SIG-M5 (cell line): ENCODE measurements at places on chromosomes 5 and 9.

DNA sequence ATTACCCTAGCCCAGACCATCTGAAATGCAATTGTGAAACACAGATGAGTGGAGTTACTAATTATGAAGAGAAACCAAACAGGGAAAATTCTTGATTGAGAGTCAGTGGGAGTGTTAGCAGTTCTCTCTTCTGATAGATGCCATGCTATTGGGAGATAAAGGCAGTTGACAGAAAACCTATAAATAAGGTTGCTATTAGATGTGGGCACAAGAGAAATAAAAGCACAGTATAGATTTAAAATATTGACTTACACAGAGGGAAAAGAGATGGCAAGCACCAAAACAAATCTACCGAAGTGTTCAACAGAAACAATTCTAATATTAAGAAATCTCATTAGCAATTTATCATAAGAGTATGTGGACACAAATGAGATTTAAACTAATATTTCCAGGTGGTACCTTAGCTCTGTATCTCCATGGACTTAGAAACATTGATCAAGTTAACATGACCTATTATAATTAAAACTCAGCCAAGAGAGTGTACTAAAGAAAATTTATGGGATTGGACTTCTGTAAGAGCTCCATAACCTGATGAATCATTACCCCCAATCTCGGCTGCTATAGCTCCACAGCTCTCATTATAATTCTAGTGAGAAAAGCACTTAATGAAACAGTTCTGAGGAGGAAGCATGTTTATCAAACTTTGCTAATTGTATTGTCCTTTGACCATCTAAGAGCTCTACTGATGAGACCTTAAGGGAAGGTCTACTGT lies 665.0 kb upstream of the RIOK2 start:
- no peak for DNase-seq

DNA sequence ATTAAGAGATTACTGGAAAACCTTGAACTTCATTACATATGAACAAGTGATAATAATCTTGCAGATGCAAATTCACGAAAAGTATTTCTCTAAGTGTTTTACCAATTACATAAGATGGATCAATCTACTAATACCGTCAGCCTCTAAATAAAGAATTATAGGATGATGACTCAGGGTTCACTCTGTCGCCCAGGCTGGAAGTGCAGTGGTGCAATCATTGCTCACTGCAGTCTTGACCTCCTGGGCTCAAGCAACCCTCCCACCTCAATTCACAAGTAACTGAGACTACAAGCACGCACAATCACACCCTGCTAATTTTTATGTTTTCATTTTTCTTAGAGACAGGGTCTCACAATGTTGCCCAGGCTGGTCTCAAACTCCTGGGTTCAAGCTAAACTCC lies 56.1 kb downstream of the CHD1 start:
- peak; percentile 16 for DNase-seq

- no peak for DNase-seq
Observed at GRCh38 chr5:135030123-135030955, 3.7 kb downstream of the PITX1 start.

DNA sequence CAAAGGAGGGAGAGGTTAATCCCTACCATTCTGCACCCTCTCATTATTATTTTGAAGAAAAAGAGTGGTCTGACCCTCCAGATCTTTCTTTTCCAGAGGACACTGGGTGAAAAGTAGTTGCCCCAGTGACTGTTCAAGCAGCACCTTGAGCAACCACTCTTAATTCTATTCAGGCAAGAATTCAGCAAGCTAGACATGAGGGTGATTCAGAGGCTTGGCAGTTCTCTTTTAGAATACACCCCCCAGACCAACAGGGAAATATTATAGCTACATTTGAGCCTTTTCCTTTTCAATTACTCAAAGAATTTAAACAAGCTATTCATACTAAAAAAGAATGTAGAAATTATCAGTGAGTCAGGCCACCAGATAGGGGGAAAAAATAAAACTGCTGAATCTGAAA lies 178.3 kb downstream of the MRPS30 start:
- no peak for DNase-seq

DNA sequence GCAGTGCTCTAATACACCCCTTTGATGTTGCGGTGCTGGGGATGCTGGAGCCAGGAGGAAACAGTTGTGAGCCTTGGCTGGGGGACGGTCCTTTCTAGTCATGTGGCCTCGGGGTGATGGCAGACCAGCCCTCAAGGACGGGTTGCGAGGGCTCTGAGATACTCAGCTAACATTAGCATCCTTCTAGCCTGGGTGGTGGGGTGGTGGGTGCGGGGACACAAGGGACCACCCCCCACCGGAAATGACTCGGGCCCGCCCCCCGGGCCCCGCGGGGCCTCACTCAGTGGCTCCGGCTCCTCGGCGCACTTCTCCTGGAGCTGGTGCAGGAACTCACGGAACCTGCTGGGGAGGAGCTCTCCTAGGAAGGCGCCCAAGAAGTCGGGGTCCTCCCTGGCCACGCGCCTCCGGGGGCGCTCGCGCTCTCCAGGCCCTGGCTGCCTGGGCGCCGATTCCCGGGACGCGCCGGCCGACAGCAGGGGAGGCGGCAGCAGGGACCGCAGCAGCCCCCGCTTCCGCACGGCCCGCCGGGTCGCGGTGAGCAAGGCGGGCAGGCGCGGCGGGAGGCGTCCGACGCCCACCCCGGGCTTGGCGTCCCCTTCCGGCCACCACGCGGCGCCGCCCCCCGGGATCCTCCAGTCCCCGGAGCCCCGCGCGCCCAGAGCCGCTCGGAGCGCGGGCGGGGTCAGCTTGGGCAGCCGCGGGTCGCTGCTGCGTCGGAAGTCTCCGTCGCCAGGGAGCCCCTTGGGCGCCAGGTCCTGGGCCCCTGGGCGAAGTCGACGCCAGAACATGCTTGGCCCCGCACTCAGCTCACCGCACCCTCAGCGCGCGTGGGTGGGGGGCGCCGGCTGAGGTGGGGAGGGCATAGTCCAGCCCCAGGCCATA lies 873 bp downstream of the C9orf50 start:
- no peak for DNase-seq

DNA sequence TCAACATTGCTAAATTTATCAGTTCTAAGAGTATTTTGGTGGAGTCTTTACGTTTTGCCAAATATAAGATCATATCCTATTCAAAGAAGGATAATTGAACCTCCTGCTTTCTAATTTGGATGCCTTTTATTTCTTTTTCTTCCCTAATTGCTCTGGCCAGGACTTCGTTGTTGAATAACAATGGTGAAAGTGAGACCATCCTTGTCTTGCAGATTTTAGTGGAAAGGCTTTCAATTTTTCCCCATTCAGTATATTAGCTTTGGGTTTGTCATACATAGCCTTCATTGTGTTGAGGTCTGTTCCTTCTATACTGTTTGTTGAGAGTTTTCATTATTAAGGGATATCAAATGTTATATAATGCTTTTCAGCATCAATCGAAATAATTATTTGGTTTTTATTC lies 1974.2 kb upstream of the ACO1 start:
- no peak for DNase-seq

DNA sequence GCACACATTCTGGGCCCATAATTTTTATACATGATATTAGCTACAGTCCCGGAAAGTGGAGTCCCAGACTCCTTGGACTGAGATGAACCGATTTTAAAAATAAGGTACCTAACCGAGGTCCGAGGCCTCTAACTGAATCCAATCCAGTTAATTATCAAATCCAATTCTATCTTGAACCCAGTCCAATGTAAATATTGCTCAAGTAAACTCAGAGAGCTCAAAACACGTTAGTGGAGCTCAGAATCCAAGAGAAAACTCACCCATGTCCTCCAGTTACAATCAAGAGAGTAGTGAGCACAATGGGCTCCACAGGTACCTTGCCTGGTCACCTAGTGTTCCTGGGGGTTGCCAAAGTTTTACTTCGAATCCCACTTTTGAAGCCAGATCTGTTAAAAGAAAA lies 37.9 kb upstream of the DIRAS2 start:
- DNase-seq, result no peak

DNA sequence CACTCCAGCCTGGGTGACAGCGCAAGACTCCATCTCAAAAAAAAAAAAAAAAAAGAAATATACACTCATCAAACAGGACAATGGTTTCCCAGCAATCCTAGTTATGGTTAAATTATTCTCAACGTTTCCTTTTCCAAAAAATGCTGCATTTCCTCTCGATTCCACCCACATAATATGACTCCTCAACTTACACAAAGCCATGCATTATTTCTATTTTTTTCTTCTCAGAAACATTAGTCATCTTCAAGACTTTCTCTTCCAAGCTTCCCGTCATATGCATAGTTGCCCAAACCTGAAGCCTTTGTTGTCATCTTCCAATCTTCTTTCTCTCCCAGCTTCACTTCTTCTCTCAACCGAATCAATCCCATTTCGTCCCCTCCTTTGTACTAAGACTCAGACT lies 61.4 kb upstream of the RANBP6 start:
- no peak for DNase-seq

DNA sequence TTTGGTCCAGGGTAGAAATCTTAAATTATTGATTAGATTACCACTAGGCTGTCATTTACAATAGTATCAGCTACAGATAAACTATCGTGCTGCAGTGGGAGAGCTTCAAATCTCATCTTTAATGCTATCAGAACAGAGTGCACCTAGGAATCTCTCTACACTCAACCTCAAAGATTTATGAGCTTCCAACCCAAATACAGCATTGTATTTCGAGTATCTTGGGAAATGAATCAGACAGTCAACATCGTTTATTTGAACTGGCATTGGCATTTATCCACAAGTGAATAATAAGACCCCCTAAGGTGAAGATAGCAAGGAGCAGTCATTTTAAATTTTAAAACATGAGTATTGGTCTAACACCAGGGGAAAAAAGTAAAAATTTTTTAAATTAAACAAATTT lies 1203.2 kb downstream of the CDH12 start:
- no peak for DNase-seq

DNA sequence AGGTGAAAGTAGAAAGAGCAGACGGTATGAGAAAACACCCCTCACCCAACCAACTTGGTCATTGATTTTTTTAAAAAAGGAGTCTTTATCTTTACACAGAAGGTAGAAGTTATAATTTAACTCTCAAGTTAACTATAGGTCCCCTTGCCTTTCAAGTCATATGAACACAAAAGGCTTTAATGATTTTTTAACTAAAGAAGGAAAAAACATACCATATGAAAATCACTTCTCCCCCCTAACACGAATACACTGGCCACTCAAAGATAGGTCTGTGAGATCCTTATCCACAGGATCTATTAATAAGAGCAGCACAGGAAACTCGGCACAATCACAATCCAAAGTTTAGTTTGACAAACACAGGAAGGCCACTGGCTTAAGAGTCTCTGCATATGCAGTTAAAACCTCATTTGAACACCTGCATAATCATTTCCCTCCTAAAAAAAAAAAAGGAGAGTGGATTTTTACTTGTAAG lies 138.0 kb downstream of the ENC1 start:
- no peak for DNase-seq

- DNase-seq, result no peak
Observed at GRCh38 chr5:157212307-157212706, 31.7 kb downstream of the ITK start.

DNA sequence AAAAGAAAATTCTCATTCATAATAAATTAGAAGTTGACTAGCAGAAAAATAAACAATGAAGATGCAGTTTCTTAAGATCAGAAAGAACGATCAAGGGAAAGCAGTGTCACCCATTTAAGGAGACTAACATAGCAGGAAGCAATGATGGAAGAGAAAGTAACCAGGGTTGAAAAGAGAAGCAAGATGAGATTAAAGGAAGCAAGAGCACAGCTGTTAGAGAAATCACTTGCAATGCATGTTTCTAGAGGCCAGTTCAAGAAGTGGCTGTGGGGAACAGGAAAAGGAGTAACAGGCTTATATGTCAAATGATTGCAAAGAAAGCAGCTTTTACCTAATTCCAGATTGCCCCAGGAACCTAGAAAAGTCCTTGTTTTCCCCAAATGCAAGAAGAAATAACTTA lies 46.8 kb upstream of the SLC1A1 start:
- DNase-seq, result no peak

- no peak for DNase-seq
Observed at GRCh38 chr9:126439402-126439765, 112.8 kb downstream of the MVB12B start.

- DNase-seq, result no peak
Observed at GRCh38 chr5:14165375-14166106, 22.4 kb downstream of the TRIO start.

- no peak for DNase-seq
Observed at GRCh38 chr9:91258451-91258850, 103.3 kb downstream of the AUH start.

- DNase-seq, result no peak
Observed at GRCh38 chr5:109694451-109694891, 4.7 kb downstream of the MAN2A1 start.

DNA sequence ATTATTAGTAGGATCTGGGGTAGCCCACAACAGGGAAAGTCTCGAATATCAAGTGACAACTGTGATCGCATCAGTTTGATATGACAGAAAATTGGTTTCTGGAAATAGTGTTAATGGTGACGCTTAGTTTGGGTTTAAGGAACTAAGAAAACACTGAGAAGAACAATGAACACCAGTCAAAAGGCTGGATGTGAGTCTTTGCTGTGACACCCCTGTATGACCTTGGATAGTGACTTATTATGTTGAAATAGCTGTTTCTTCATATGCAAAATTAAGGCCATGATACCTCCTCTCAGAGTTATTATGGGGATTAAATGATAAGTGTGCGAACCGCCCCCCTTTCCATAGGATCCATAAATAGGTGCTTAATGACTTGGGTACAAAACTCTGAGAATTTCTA lies 926 bp downstream of the DNAJC25 start:
- DNase-seq, result no peak

DNA sequence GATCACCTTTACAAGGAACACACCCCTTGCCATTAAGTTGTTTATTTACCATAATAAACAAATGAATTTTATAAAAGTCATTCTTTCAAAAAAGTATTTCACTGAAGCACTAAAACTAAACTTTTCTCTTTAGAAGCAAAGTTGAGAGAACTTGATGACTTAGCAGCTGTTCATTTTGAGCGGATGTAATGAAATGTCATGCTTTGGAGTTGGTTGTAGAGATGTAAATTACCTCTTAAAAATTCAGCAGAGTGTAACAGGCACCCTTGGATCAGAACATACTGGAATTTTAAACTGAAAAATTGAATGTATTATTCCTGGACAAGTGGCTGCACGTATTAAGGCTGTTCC lies 617.2 kb downstream of the PDE4D start:
- no peak for DNase-seq

- DNase-seq, result no peak
Observed at GRCh38 chr9:111066468-111066867, 28.2 kb upstream of the LPAR1 start.
